ENCODE measurements at places on chromosomes 2 and 18.
A peak's percentile ranks its signal among the peaks of the same experiment; 100 is the strongest.

GRCh38 chr2:64938607-64939285 is 50.5 kb upstream of the SLC1A4 start:
- no peak for DNase-seq

GRCh38 chr2:220785178-220785577 is 786.9 kb downstream of the EPHA4 start:
- no peak for DNase-seq

DNA sequence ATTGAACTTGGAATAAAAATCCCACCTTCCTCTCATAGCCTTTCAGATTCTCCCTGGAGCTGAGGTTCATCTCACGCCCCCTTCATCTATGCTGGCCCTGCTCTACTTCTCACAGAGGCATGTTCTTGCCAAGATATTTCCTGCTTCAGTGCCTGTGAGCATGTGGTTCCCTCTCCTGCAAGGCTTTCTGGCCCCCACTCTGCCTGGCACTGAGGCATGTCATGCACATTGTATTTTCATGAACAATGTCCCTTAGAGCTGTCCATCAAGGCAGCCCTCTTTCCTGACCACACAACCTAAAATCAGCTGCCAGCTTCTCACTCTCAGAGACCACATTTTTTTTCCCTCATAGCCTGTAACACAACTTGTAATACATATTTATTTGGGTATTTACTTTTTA is 18.0 kb upstream of the HK2 start:
- no peak for DNase-seq

DNA sequence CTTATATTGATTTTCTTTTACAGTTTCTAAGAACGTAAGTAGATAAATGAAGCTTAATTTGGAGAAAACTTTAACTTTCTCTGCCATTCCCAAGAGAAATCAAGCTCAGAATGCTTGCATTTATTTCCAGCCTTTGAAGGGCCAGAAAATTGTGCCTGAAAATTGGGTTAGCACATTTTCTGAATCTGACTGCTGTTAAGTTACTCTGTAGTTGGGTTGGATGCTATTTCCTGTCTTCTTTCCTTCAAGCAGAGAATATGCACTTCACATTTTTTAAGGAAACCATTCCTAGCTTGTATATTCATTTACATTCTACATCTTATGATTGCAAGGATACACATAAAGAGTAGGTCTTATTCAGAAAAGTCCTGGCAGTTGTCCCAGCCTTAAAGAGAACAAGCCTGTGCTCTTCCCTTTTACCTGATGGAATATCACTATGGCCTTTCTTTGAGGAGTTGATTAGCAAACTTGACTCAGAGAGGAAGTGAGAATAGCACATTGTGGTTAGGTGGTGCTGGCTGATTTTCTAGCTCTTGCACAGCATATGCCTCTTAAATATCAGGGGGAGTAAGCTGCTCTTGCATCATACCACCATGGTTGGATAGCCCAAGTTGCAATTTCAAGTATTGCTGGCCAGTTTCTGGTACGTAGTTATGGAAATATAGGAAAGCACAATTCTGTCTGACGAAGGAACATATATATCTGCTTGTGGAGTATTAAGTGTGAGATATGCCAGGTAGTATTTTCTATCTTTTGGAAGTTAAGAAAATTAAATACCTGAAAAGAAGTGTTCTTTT is 133.7 kb downstream of the COMMD1 start:
- DNase-seq: no peak

- DNase-seq: peak; percentile 54
Measured at GRCh38 chr2:89767572-89768435, 1076.3 kb downstream of the RPIA start.

- DNase-seq: no peak
Measured at GRCh38 chr2:124147552-124147951, 122.5 kb downstream of the CNTNAP5 start.

GRCh38 chr2:113847144-113847543 is 42.7 kb upstream of the ACTR3 start:
- DNase-seq: no peak

DNA sequence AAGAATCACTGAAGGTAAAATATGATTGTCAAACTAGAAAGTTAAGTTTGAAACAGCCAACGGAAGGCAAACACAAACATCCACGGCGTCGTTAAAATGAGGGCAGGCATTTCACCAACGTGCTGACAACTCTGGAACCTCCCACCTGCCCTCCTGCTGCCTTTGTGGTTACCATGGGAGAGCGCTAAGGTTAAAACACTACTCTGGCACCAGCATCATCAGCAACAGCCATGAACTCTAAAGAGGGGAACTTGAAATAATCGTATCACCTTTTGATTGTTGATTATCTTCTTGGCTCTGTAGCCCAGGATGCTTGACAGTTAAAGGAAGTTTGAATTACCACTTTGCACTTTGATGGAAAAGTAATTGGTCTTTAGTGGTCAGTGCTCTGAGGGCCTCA is 34.7 kb downstream of the CYB5A start:
- DNase-seq: no peak

DNA sequence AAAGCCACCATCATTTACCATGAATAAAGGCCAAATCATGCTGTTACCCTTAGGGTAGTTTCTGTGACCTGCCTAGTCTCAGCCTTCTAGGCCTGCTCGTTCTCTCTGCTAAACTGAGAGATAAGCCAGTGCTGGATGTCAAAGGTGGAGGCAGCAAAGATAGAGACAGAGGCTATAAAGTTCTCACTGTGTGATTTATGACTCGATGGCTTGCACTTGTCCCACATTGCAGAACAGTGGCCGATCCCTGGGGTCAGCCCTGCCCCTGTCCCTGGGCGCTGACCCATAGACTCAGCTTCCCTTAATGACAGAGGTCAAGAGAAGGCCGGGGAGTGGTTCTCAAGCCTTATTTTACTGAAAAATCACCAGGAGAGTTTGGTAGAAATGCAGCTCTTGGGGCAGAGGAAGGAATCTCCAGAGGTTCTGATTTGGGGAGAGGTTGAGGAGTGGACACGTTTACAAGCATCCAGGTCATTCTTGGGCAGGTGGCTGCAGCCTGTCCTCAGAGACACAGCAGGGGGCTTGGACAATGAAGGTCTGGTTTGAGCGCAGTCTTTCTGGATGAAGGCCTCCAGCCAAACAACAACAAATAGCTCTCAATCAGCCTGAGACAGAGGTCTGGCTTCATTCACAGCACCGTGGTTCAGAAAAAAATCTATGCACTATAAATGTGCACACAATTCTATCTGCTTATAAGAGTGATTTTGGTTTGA is 143.5 kb downstream of the ACKR3 start:
- DNase-seq: no peak

DNA sequence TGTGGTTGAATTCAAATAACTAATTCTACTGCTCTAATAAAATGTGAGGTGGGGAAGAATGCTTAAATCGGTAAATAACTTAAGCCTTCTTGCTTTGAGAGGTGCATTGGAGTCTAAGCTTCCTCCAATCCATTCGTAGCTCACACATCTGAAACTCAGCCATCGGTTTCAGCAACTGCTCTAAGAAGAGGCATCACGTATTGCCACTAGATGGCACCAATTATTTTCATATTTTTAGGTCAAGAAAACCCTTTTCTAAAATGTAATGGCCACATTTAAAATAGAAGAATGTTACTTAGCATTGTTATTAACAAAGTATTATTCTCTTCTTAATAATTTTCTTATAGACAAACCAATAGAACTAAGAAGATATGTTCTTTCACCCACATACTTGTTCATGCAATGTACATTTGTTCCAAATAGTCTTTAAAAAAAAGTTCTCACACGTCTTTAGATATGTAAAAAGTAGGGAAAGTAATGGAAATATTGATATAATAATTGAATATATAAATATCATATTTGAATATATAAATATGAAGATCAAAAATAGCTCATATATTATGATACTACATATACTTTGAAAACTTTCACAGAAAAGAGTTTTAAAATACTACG is 229.8 kb downstream of the CCDC178 start:
- no peak for DNase-seq

DNA sequence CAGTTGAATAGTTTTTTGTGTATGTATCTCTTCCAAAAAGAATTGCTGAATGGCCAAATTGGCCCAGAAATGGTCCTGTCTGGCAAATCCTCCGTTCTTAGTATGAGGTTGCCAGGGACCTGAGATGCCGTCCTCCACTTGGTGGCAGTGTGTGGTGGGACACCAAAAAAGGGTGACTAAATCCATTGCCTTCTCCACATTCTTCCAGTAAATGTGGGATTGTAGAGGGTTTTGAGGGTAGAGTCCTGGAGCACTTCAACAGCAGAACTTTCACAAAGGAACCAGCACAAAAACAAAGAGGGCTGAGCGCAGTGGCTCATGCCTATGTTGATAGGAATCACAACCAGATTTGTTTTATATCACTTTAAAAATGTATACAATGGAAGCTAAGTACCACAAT is 199.9 kb downstream of the BCL2 start:
- DNase-seq: no peak

DNA sequence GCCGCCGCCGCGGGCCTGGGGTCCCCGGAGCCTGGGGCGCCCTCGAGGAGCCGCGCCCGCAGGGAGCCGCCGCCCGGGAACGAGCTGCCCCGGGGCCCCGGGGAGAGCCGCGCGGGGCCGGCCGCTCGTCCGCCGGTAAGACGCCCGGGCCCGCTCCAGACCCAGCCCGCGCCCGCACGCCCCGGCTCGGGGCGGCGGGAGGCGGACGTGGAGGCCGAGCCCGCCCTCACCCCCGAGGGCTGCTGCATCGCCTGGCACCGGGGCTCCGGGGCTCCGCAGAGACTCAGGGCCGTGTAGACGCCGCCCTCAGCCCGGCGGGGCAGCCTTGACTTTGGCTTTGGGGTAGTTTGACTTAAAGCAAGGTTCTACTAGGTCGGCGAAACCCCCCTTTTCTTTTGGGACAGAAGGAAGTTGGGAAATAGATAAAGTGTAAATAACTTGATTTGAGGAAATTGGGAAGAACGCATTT is 335 bp downstream of the ERFE start:
- DNase-seq: peak; percentile 37

DNA sequence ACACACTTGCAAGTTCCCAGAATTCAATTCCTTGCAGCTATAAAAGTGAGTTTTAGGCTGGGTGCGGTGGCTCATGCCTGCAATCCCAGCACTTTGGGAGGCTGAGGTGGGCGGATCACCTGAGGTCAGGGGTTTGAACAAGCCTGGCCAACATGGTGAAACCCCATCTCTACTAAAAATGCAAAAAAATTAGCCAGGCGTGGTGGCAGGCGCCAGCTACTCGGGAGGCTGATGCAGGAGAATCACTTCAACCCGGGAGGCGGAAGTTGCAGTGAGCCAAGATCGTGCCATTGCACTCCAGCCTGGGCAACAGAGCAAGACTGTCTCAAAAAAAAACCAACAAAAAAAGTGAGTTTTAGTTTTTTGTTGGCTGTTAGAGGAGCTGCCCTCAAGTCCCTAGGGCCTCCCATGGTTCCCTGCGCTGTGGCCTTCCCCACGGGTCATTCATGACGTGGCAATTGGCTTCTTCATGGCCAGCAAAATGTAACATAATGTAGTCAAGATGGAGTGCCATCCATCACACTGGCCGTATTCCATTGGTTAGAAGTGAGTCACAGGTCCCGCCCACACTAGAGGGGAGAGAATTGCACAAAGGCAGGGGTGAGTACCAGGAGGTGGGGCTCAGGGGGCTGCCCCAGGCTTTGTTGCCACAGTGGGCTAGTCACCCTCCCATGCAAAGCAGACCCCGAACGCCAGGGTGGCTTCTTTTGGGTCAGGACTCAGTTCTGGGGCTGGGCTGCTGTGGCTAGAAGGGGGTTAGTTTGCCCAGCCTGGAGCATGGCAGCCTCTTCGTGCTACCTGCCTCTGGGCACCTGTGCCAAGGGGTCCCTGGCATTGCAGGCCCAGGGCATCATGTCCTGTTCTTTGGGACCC is 37.7 kb upstream of the INHBB start:
- no peak for DNase-seq

DNA sequence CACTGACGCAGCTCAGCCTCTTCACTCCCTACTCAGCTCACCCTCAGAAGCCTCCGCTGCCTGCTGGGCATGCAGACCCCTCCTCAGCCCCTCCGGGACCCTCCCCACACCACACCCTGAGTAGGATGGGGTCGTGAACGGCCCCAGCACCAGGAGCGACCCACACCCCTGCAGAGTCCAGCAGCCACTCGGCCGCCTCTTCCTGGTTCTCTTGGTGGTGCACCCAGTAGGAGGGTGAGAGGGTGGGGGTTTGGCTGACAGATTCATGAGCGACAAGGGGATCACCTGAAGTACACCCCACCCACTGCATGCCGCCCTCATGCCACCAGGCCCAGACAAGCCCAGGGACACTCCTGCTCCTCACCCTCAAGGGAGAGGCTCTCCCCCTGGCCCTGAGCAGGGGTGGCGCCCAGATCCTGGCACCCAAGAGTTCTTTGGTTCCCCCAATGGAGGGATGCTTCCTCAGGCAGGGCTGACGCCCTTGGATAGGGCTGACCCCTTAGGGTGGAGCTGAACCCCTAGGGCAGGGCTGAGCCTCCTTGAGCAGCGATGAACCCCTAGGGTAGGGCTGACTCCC is 76.6 kb upstream of the GPC1 start:
- peak; percentile 22 for DNase-seq

GRCh38 chr18:50848991-50849390 is 29.2 kb upstream of the MRO start:
- DNase-seq: no peak

- no peak for DNase-seq
Measured at GRCh38 chr18:31633392-31634330, 42.0 kb downstream of the TTR start.

DNA sequence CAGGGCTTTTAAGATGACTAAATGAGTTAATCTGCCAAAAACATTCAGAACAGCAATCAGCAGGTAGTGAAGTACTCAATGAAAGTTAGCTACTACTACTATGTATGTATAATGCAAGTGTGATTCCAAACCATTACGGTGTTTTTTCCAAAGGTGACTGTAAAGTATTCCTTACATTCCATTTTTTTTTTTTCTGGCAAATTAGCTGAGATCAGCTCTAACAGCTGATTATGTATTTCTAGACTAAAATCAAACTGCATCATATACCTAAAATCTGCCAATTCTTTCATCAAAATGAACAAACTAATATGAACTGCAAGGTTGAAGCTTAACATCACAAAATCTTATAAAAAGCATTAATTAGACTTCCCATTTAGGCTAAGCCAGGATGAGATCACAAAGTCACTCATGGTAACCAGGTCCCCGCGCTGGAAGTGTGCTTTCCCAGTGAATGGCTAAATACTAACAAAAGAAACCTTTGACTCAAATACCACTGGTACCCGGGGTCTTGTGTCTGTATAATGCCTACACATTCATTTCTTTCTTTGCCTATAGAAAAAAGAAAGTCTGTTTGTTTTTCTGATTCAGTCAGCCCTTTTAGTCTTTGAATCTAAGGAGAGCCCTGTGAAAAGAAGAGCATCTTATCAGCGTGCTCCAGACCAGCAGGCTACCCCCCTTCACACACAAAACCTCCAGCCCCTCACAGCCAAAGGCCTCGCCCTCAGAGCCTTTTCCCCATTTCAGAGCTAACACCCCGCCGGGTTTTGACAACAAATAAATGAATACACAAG is 88.3 kb downstream of the RBMS1 start:
- no peak for DNase-seq

- no peak for DNase-seq
Measured at GRCh38 chr2:174802459-174802858, 38.2 kb upstream of the CHRNA1 start.

GRCh38 chr2:149020432-149020851 is 18.1 kb upstream of the LYPD6B start:
- no peak for DNase-seq

Measured in left ventricle myocardium superior (tissue), 1 donor.